NCI-H187 treated with DMSO at 0.1 percent for 48 hours (cell line): ENCODE measurements at places on chromosomes 11 and 22.

- no peak for DNase-seq
Observed at GRCh38 chr11:124863826-124864165, 1.4 kb upstream of the ROBO3 start.

- DNase-seq: no peak
Observed at GRCh38 chr22:31321421-31321820, 24.7 kb downstream of the PATZ1 start.

DNA sequence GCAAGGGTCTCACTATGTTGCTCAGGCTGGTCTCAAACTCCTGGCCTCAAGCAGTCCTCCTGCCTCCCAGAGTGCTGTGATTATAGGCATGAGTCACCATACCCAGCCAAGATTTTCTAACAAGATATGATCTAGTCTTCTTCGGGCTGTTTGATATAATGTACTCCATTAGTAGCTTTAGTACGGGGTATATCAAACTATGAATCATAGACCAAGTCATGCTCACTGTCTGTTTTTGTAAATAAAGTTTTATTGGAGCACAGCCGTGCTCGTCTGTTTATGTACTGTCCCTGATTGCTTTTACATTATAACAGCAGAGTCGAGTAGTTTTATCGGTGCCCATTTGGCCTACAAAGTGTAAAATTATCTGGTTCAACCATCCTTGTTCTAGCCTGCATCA lies 43.9 kb upstream of the GRIK4 start:
- DNase-seq: no peak

DNA sequence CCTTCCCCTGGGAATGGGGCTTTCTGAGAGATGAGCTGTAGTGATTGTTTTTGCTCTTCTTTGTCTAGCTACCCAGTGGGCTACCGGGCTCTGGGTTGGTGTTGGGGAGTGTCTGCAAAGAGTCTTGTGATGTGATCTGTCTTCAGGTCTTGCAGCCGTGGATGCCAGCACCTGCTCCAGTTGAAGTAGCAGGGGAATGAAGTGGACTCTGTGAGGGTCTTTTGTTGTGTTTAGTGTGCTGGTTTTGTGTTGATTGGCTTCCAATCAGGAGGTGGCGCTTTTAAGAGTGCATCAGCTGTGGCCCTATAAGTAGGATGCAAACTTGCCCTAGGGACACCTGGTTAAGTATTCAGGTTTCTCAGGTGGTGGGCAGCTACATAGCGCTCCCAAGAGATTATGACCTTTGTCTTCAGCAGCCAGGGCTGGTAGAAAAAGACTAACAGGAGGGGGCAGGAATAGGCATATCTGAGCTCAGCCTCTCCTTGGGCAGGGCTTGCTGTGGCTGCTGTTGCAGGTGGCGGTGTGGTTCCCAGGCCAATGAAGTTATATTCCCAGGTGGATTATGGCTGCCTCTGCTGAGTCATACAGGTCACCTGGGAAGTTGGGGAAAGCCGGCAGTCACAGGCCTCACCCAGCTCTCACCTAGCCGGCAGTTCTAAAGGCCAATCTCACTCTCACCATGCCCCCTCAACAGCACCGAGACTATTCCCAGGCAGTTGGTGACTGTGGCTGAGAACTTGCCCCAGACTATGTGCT lies 315.7 kb upstream of the C11orf87 start:
- no peak for DNase-seq

GRCh38 chr11:47162426-47162825 lies 14.3 kb downstream of the ARFGAP2 start:
- DNase-seq: no peak

- DNase-seq: no peak
Observed at GRCh38 chr11:126311401-126312291, 7.8 kb downstream of the DCPS start.

GRCh38 chr22:40560551-40560950 lies 76.0 kb downstream of the MRTFA start:
- DNase-seq: no peak

DNA sequence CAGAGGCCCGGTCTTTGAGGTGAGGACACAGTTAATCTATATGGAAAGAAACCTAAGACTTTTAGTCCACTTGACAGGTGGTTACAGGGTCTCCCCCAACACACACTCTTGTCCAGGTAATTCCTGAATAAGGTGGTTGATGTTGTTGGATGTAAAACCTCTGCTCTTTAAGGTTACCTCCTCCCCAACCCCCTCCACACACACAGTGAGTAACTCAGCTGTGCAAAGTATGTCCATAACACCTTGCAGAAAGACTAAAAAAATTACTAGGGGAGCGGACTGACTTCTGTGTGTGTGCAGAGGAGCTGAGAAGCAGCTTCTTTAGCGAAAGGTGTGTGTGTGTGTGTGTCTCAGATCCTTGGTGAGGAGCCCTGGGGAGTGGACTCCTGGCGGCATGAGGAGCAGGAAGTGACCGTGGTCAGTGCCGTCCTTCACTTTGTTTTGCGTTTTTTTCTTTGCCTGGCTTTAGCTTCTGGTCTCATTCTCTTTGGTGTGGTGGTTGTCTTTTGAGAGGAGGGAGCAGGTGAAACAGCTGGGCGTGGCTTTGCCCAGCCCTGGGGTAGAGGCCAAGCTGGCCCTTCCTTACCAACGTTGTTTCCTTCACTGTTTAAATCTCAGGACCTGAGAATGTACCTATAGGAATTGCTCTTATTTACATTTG lies 1.7 kb downstream of the ZBED4 start:
- DNase-seq: no peak

GRCh38 chr22:39808081-39808480 lies 85.5 kb downstream of the ENTHD1 start:
- DNase-seq: no peak

DNA sequence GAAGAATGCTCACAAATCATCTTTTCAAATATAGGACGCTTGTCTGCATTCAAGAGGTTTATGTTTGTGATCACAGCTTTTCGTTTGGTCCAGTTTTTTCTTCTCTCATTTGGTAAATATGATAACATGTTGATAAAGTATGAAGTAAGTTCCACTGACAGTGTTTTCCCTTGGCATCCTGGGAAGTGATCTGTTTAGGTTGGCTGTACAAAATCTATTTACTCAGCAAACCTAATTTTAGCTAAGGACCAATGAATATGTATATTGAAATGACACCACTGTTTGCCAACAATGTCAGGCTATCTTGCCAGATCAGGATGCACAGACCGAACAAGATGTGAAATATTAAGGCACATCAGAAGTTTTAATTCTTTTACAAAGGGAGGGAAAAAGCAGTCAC lies 1230.8 kb downstream of the LRRC4C start:
- DNase-seq: no peak

DNA sequence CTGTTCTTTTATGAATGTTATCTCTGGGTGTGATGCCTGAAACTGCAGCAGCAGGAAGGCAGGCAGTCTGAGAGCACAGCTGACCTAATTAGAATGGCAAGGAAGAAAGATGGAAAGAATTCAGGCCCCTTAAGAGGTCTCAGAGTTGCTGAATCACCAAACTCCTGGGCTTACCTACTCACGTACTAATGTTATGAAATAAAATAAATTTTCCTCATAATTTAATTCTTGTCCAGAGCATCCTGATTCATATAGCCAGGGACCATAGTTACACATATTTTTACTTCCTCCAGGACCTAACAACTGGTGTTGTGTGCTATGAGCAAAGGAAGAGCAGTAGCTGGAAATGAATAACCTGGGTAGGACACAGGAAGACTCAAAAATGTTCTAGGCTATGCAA lies 41.9 kb downstream of the SNX19 start:
- no peak for DNase-seq

DNA sequence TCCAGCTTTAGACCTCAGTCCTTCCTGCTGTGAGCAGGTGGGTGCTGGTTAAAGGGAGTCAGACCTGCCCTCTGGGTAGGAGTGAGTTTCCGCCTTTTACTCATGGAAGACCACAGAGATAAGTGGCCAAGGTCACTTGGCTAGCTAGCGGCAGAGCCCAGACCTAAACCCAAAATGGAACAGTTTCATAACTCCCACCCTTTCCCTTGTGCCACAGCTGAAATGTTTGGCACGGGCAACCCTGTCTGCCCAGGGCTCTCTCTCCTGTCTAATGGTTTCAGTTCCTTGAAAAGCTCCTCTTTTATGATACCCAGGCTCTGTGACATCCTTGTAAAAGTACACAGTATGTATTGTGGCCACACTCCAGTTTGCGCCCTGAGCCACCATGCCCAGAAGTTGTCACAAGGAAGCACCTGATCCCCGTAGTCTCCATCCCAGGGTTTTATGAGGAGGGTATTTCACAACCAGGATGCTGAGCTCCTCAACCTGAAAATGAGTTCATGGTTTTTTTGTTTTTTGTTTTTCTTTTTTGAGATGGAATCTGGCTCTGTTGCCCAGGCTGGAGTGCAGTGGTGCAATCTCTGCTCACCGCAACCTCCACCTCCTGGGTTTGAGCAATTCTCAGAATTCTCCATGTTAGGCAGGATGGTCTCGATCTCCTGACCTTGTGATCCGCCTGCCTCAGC lies 5.1 kb downstream of the MB start:
- DNase-seq: no peak

- no peak for DNase-seq
Observed at GRCh38 chr11:59957094-59957493, 6.7 kb upstream of the OOSP4A start.

DNA sequence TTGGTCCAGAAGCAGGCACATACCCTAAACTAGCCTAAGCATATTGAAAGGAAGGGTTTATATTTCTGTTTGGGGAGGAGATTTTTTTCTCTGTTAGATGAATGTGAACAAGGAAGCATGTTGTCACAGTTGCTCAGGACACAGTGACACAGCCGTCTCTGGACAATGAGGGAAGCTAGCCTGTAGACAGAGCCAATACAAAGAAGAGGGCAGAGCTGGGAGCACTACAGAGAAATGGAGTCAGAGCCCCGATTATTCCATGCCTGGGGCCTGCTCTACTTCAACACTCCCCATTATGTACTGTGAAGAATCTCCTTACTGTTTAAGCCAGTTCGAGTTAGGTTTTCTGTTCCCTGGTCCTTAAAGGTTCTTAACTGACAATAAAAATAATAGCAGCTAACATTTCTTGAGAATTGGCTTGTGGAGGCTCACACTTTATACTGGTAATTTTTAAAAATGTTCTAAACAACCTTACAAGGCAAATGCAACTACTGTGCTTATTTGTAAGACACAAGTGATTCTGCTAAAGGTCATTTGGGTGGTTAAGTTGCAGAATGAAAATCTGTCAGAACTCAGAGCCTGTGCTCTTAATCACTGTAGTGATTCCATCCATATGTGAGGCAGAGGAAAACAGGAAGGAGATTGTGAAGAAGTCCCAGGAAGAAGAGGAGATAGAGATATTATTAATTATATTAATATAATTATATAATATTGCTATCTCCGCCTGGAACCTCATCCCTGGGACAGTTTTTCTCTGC lies 58.8 kb upstream of the RRAS2 start:
- DNase-seq: no peak

DNA sequence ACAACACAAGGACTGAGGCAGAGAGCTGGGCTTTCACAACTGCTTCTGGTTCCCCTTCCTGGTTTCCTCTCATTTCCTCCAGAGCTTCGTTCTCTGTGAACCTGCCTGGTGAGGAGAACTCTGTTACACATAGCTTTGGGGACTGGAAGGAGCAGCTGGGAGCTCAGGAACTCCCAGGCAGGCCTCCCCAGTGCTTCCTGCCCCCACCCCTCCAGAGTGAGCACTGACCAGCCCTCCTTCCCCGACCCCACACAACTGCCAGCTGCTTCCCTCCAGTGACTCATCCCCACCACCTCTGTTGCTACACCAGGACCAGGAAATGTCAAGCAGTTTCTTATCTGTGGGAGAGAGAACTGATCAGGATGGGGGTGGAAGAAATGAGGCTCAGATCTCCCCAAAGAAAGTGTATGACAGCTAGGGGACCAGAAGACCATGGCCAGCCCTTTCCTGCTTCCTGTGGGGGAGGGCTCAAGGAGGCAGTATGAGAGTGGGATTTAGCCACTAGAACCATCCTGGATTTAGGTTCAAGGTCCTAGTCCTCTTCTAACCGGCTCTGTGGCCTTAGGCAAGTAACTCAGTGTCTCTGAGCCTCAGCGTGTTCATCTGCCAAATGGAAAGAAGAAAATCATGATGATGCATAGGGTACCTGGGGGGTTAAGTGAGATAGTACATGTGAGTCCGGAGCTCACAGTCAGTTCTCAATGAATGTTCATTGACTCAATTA lies 4.5 kb upstream of the TP53I11 start:
- DNase-seq: no peak

GRCh38 chr22:20166703-20167102 lies 15.8 kb upstream of the CCDC188 start:
- DNase-seq: no peak

DNA sequence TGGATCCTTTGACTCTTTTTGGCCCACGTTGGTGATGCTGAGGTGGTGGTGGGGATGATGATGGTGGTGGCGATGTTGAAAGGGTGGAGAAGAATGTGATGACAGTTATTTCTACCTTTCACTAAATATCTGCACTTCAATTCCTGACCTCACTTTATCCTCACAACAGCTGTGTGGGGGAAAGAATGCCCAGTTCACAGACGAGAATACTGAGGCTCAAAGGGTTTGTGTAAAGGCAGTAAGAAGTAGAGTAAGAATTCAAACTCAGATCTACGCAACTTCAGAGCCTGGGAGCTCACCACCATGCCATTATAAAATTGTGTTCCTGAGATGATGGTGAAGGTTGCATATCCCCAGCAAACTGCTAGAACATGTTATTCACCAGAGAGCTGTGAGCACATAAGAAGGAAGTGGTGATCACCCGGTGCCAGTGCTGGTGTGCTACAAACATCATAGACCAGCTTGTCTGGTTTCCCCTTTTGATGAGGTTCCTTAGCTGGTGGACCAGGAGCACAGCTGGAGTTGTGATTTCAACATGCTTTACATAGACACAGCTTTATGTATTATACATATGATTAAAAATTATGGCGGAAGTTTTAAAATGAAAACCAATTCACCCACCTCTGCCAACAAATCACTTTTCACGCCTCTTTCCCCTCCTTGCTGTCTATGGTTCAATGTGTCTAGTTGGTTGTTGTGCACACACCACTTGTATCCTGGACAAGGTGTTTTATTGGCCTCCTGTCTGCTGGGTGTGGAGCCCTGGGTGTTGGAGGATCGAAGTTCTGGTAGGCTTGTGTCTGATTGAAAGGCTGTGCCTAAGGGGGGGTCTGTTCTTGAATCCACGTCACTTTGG lies 6.2 kb downstream of the ST14 start:
- no peak for DNase-seq

GRCh38 chr11:57646799-57647303 lies 2.9 kb downstream of the YPEL4 start:
- DNase-seq: no peak

DNA sequence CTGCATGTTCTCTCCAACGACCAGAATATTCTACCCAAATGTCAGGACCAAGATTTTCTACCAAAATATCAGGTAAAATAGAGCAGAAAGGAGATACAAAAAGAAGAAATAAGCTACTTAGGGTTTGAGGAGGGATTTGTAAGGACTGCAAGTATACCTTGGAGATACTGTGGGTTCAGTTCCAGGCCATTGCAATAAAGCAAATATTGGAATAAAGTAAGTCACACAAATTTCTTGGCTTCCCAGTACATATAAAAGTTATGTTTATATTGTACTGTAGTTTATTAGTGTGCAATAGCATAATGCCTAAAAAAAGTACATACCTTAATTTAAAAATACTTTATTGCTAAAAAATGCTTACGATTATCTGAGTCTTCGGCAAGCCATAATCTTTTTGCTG lies 34.1 kb downstream of the CCDC15 start:
- no peak for DNase-seq
